ENCODE measurements at places on chromosomes 7 and 10. TPM values are rescaled to one million over a fixed set of nuclear protein-coding genes. Genes with fewer than 3 reads are reported as not detected.

The GPRIN2 gene
- not detected for total RNA-seq

The ST7 gene
- 23.3 TPM for total RNA-seq

The C7orf33 gene
- total RNA-seq, result not detected

The CTNNA3 gene
- 0.03 TPM for total RNA-seq

The CCL24 gene
- not detected for total RNA-seq

The LRGUK gene
- total RNA-seq, result 0.10 TPM

The ANXA8 gene
- total RNA-seq, result not detected

The C10orf67 gene
- total RNA-seq, result not detected

The SPDYE9 gene
- not detected for total RNA-seq

The PARP12 gene
- total RNA-seq, result 19.4 TPM

The OPTN gene
- 107 TPM for total RNA-seq

The SFMBT2 gene
- total RNA-seq, result 0.86 TPM

The EN2 gene
- total RNA-seq, result not detected

The SPACDR gene
- 0.96 TPM for total RNA-seq

The TRIM50 gene
- total RNA-seq, result not detected

The CLRN3 gene
- not detected for total RNA-seq

The BUD23 gene
- total RNA-seq, result 37.6 TPM

The KLLN gene
- 0.46 TPM for total RNA-seq

The NEUROD6 gene
- not detected for total RNA-seq

The TNKS2 gene
- total RNA-seq, result 69.8 TPM

The NUTM2D gene
- total RNA-seq, result 1.9 TPM

The RTKN2 gene
- total RNA-seq, result 3.3 TPM

The INHBA gene
- 67.4 TPM for total RNA-seq

The NKX2-3 gene
- not detected for total RNA-seq

The CLDN12 gene
- total RNA-seq, result 58.6 TPM

The MACROH2A2 gene
- 4.6 TPM for total RNA-seq

The PDE6C gene
- not detected for total RNA-seq

The NODAL gene
- total RNA-seq, result not detected

The HECW1 gene
- 0.26 TPM for total RNA-seq

The PDK4 gene
- 3.6 TPM for total RNA-seq

The FFAR4 gene
- total RNA-seq, result not detected

The OPN1SW gene
- not detected for total RNA-seq

The CPVL gene
- 0.20 TPM for total RNA-seq

The MACC1 gene
- 0.50 TPM for total RNA-seq

The RASSF4 gene
- 6.2 TPM for total RNA-seq

Data from smooth muscle cell of the pulmonary artery (primary cell).